ENCODE measurements at places on chromosomes 5 and 9.

DNA sequence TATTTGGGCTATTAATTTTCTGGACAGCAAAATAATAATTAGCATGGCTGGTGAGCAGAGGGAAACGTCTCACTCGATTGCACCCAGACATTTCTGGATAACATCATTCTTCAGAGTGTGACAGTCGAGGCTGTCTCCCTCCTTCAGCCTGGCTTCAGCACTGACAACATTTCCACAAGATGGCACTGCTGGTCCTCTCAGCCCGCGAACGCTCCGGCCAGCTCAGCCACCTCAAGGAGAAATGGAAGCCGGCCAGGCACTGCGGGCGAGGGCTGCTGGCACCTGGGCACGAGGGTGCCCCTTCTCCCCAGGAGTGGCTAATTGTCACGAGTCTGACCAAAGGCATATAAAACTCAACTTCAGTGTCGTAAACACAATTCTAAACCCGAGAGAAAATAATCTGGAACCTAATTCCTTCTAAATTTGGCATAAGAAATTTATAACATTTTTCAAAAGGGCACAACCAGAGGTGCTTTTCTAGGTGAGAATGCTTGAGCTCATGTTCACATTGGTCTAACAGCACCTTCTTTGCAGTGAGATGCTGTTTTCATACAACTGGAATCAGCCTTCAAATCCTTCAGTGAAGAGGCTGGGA is 65.9 kb downstream of the DAP start:
- DNase-seq, result no peak

DNA sequence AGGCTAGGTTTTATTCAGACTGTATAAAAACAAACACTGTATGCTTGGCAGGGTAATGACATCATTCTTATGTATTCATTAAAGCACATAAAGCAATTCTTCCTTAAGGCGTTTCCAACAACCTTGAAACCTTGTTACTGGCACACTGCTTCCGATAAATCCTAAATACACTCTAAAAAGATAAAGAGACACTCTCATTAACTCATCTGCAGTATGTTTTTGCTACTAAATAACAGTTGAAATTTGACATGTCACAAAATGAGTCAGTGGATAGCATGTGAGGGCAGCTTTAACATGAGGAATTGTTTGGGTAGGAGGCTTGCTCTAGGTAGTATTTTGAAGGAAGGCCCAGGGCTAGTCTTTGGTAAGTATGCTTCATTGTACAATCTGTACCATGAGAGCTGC is 13.7 kb downstream of the YIPF5 start:
- no peak for DNase-seq

DNA sequence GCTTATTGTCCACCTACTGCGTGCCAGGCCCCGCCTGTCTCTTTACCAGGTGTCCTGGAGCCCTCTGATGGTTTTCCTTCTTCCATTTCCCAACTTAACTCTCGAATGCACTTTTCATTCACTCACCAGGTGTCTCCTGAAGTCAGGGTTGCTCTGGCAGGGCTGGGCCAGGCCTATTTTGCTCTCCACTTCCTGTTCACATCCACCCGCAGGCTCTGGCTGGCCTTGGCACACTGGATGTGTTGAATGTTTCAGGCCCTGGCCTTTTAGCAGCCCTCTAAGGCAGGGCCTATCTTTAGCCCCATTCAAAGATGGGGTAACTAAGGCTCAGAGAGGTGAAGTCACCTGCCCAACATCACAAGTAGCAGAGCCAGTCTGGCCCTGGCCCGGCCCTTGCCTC is 16.4 kb downstream of the LRRC8A start:
- no peak for DNase-seq

DNA sequence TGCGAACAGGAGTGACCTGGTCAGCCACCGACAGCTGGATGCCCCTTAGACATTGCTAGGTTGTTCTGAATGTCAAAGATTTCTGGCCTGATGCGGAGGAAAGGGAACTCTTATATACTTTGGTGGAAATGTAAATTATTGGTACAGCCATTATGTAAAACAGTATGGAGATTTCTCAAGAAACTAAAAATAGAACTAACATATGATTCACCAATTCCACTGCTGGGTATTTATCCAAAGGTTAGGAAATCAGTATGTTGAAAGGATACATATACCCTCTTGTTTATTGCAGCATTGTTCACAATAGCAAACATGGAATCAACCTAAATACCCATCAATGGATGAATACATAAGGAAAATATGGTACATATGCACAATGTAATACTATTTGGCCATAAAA is 31.8 kb downstream of the DMRT3 start:
- no peak for DNase-seq

DNA sequence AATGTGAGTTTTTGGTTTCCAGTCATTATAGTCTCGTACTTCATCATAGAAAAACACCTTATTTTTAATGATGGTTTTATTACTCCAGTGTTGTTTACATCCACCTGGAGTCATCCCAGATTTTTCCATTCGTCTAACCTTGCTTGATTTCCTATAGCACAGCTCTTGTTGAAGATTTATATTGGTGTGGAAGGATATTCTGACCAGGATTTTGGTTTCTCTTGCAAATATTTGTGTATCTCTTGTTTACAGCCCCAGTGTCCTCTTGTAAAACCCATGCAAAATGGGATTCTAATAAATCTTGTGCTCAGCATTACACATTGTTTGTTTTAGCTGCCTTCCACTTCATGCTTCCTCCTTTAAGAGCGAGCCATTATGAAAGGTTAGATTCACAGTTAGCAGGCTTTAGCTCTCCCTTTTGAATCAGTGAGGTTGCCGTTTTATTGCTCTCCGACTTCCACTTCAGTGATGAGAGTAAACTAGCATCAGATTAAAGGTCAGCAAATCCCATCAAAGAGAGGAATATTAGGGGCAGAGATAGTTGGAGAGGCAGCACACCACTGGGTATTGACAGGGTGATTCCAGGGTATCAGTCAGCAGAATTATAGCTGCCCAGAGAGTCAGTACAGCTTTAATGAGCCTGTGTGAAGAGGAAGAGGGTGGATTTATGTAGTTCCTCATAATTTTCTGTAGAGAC is 157.1 kb downstream of the PBX3 start:
- DNase-seq, result no peak
